ENCODE measurements at places on chromosomes 5 and 9.

DNA sequence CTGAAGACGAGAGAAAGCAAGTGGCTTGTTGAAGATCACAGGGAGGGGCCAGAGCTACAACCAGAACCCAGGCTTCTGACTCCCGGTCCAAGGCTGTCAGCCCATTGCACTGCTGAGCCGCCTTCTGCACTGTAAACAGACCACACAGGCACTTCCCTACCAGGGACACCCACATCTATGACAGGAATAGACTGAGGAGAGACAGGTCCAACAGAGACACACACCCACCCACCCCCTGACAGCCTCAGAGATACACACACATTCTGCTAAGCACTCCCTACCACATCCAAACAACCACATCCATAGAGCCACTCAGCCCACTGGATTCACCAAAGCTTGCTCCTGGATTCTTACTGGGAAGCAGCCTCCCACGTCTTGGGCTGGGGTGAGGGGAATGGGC, 23.0 kb upstream of the MYORG start:
- no peak for DNase-seq

GRCh38 chr5:55187370-55187769, 14.4 kb upstream of the CDC20B start:
- DNase-seq = no peak

DNA sequence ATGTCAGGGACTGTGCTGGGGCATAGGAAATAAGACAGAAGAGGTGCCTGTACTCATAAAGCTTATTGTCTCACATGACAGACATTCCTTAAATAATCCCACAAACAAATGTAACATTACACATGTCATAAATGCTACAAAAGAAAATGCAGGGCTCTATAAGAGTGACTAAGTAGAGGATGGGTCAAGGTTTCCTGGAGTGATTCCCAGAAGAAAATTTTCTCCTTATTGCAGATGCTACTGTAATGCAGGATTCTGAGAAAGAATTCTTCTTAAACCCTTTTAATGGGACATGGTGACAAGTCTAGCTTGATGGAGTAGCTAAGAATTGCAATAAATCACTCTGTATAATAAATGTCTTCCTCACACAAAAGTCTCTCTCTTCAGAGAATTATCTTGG, 55.7 kb downstream of the SH3TC2 start:
- no peak for DNase-seq

DNA sequence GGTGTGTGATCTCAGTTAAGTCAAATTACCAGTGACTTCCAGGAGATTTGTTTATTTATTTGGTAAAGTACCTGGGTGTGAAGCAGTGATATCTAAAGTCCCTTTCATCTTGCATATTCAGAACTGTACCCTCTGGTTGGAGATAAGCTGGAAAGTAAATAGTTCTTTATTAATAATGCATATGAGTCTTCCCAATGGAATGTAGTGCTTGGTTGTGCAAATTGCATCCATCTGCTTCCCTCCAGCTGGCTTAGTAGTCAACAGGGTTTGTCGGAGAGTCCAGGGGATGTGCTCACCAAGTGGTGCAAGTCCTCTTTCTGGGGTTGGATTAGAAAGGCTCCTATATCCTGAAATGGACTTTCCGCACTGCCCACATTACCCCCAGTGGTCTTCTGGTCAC, 42.0 kb downstream of the TRPM3 start:
- DNase-seq = no peak

GRCh38 chr5:58099257-58099656, 360.6 kb downstream of the PLK2 start:
- no peak for DNase-seq

- peak; percentile 63 for DNase-seq
These were observed 221.6 kb downstream of the NR2F1-AS1 start for GRCh38 chr5:93359296-93359959.

- no peak for DNase-seq
These were observed 188.6 kb downstream of the CARTPT start for GRCh38 chr5:71907608-71908145.

- no peak for DNase-seq
These were observed at the start of gene PCDHB10 for GRCh38 chr5:141192110-141192725. TSS of gene PCDHB10 (plus strand) at chr5:141192353. CDS start at chr5:141192553, 200 bp downstream.

DNA sequence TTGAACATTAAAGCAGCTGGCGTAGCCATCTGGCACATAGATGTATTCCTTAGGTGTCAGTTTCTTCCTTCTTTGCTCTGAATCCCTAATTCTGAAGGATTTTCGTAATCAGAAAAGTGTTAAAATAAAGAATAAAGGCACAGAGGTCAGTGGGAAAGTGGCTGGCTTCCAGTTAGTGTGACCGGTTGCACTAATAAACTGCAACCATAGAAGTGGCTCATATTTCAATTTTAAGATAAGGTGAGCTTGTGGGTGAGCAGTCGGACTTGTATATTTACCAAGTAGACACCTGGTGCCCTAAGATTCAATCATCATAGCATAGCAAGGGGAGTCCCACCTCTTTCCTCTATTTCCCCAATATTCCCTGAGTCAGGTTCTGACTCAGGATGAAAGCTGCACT, 459.6 kb downstream of the ACTL7B start:
- DNase-seq = no peak

DNA sequence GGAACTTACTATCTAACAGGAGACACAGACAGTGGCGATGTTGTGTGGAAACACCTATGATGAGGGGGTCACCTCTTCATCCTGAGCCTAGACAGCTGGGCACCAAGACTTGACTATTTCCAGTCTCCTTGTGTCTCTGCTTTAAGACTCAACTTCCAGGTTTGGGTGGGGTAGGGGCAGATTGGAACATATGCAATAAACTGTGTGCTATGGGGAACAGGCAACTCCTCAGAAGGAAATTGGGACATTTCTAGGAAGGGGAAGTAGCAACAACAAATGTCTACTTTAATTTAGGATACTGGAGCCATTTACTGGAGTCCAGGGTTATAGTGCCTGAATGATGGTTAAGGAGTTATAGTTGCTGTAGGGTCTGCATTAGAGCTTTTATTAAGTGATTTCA, 57.3 kb downstream of the FGF18 start:
- no peak for DNase-seq

- no peak for DNase-seq
These were observed 15.4 kb upstream of the C9 start for GRCh38 chr5:39379693-39380092.

- DNase-seq = peak; percentile 77
These were observed 260.3 kb upstream of the ADAMTS16 start for GRCh38 chr5:4879693-4880303.

- DNase-seq = no peak
These were observed 118.7 kb downstream of the LPAR1 start for GRCh38 chr9:110919609-110920008.

GRCh38 chr9:30235564-30235963, 2148.9 kb upstream of the ACO1 start:
- DNase-seq = no peak

DNA sequence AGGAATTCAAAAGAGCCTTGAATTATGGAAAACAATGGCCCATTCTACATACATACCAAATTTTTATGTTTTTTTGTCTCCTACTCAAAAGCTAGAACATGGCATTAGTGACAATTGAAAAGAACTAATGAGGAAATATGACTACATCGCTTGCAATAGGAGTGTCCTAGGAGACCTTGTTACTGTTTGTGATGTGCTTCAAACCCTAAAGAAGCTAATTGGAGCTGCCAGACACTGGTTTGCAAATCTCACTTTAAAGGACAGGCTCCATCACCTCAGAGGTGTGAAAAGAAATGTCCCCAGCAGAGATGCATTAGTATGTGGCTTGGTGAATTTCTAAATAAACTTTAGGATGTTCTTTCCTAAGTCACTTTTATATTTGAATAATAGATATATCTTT, 354.2 kb upstream of the EFNA5 start:
- no peak for DNase-seq

DNA sequence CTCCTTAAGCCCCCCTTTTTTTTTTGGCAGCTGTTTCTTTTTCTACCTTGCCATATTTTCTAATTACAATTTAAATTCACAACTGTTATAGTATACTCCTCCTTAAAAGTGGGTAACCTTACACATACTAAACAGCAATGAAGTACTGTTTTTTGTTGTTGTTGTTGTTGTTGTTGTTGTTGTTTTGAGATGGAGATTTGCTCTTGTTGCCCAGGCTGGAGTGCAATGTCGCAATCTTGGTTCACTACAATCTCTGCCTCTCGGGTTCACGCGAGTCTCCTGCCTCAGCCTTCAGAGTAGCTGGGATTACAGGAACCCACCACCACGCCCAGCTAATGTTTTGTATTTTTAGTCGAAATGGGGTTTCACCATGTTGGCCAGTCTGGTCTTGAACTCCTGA, 669.1 kb upstream of the CDH6 start:
- DNase-seq = no peak

DNA sequence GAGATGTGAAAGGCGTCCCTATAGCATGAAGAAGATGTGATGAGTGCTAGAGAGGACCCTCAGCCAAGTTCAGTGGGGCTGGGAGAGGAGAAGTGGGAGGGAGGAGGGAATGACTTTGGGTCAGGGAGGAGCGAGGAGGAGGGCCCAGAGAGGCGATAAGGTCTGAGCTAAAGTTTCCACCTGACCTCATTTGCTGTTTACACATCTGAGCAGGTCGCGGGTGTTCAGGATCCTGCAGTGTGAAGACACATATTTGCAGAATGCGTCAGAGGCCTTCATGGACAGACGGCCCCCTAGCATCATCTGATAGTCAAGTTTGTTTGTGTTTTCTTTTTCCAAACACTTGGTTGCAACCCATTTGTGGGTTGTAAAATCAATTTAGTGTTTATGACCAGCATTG, 18.9 kb upstream of the IGFBPL1 start:
- no peak for DNase-seq

- peak; percentile 21 for DNase-seq
These were observed 24.7 kb downstream of the PSIP1 start for GRCh38 chr9:15485836-15486666.

DNA sequence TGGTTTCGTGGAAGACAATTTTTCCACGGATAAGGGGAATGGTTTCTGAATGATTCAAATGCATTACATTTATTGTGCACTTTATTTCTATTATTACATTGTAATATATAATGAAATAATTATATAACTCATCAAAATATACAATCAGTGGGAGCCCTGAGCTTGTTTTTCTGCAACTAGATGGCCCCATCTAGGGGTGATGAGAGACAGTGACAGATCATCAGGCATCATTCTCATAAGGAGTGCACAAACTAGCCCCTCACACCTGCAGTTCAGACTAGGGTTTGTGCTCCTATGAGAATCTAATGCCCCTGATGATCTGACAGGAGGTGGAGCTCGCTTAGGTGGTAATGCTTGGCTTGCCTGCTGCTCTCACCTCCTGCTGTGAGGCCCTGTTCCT, 6.4 kb downstream of the ISCA1 start:
- no peak for DNase-seq

GRCh38 chr5:175859916-175860315, 11.5 kb upstream of the CPLX2 start:
- DNase-seq = no peak

DNA sequence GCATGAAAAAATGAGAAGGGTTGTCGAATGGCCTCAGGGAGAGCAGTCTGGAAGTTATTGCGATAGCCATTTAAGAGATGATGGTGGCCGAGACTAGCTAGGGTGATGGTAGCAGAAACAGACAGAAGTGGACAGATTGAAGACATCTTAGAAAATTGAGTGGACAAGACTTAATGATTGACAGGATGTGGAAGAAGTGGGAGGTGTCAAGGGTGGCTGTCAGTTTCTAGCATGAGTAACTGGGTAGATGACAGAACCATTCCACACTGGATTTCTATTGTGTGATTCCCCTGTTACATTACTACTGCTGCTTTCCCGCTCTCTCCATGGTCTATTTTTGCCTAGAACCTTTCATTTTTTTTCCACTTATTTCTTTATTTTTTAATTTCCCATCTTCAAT, 12.6 kb downstream of the CHMP5 start:
- DNase-seq = no peak

- DNase-seq = no peak
These were observed 439.9 kb upstream of the TLE4 start for GRCh38 chr9:79131824-79132377.

- no peak for DNase-seq
These were observed 813 bp upstream of the AGTPBP1 start for GRCh38 chr9:85742597-85742936.

GRCh38 chr5:74717596-74717995, 32.6 kb downstream of the HEXB start:
- DNase-seq = no peak

DNA sequence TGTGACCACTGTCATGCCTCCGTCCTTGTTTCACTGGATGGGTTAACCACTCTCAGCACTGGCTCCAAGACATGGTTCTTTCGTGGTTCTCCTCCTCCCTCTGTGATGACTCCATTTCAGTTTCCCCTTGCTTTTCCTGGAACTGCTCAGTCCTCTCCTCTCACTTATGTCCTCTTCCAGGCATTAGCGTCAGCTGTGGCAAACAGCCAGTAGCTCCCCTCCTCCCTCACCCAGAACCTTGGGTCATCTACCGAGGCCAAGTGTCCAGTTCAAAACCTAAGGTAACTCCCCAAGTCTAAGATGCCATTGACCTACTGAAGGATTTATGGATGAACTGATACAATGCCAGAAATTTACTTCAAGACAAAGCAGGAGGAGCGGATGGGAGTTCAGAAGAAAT, 9.8 kb upstream of the CORO2A start:
- no peak for DNase-seq

DNA sequence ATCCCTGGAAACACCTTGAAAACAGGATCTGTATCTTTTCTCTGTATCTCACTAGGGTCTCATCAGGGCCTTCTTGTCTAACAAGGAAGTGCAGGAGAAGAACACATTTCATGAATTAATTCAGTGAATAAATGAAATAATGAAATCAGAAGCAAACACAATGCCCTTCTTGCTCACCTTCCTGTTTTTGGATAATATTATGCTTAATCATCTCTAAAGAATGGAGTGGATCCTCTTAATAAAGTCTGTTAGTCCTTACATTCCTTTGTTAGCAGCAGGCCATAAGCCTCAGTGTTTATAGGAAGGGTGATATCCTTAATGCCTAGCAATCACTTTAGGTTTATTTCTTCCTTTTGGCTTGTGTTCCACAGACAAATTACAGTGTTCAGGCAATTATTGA, 837.1 kb upstream of the SEMA6A start:
- no peak for DNase-seq

DNA sequence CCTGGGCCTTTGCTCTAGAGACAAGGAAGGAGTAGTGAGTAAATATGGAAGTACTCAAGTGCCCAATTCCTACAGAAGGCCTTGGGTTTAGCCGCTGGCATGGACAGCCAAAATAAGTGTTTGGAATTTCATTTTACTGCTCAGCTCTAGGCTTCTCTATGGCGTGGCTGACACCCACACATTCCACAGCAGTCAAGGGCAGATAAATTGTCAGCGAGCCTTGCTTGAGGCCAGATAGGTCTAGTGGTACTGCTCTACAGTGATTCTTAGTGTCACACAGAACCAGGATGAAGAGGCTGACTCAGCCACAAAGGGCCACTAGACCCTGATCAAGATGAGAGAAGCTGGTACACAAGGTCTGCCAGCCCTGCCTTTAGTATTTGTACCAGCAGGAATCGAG, 111.0 kb upstream of the NFIB start:
- no peak for DNase-seq

DNA sequence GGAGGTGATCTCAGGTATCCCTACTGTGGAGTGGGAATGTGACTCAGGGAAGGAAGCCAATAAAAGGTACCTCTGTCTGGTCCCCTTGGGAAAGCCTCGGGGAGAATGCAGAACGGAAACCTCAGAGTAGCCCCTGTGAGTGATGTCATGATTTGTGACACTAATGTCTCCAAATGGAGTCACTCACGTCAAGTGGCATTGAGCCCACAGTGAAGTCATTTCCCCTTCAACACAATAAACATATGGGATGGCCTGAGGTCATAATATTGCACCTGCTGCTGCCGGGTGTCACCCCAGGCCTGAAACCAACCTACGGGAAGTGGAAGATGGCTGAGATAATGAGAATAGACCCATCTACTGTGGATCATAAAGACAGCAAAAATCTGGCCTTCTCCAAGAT, 75.9 kb upstream of the GOLM1 start:
- no peak for DNase-seq

- DNase-seq = no peak
These were observed 1.7 kb downstream of the TUT7 start for GRCh38 chr9:86352440-86353077.

All from left kidney (tissue), 8 donors.